ENCODE measurements at places on chromosomes 2 and 18.

DNA sequence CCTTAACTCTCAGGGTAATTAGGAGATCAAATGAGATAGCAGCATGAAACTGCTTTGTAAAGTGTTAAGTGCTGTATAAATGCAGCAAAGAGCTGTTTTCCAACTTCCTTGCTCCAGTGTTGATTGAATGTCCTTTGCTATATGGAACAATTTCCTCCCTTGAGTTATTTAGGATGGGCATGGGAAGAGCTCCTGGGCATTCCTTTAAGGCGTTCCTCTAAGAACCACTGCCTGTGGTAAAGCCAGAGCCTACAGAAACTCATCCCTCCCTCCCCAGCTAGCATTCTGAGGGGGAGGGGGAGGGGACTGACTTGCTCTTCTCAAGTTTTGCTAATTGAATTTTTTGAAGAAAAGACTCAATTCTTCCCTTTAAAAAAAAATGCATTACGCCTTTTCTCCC lies 1.4 kb downstream of the AKAIN1 start:
- DNase-seq = no peak

DNA sequence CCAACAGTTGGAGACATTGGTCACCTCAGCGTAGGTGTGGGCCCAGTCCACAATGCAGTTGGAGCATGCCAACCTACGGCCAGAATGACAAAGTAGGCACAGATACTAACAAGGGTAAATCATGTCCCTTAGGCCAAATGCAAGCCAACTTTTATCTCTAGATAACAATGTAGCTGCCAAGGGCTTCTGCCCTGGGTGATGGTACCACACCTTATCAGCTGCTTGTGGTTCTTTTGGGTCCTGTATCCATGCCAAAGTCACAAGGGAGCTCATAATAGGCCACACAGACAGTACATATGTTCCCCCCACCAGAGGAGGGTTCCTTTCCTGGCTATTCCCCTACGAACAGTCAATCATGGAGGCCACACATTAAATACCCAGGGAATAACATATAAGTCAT lies 19.1 kb downstream of the PHOSPHO2 start:
- no peak for DNase-seq

DNA sequence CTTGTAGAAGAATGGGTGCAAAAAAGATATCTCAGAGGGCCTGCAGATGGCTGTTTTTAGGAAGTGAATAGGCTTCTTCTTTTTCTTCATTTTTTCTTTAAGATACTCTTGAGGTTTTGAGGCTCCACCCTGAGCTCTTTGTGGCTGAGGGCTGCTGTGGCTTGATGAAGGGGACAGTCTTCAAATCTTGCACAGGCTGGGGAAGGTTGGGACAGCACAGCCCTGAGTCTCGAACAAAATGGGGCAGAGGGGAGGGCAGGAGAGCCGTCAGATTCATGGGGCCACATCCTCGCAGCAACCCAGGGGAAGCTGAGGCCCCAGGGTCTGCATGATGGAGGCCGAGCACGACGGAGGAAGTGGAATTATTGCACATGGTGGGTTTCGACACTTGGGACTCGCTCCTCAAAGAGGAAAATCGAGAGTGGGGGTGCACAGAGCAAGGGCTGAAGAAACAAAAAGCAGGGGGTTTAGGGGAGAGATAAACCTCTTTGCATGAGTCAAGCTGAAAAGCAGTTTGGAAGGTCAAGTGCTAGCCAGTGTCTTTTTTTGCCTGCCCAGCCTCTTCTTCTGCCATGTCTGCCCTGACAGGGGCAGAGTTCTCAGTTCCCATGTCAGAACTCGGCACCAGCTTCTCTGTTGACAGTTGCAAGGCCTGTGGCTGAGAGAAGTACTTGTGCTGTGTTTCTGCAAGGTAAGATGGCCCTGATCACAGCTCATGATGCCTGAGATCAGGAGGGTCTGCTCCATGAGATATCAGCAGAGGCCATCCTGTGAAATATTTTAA lies 19.5 kb downstream of the INPP4A start:
- no peak for DNase-seq

DNA sequence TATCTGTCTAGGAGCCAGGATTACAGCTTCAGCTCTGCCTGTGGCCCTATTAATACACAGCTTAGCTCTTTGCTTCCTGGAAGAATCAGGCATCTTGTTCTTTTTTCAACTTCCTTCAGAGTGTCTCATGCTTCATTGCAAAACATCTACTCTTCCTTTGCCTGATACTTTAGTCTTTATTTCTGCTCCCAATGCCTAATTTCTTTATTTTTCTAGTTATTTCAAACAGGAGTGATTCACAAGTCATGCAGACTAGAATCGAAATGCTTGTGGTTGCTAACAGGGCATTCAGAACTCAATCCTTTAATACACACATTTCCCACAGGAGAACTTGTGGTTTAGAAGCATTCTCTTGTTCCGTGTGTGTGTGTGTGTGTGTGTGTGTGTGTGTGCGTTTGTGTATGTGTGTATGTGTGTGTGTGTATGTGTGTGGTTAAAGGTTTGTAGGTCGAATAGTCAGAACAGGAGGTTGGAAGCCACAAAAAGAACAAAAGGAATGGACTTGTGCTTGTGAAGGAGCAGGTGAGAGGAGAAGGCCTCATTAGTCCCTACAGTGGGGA lies 28.3 kb upstream of the INSIG2 start:
- peak; percentile 12 for DNase-seq

GRCh38 chr2:42927334-42928160 lies 135.2 kb upstream of the HAAO start:
- no peak for DNase-seq

- peak; percentile 5 for DNase-seq
These were observed 229.5 kb upstream of the ZC3H15 start for GRCh38 chr2:186256540-186256939.
